Activated CD4-positive, alpha-beta memory T cell treated with anti-CD3 and anti-CD28 coated beads for 36 hours (primary cell): ENCODE measurements at places on chromosomes 6 and 20.

DNA sequence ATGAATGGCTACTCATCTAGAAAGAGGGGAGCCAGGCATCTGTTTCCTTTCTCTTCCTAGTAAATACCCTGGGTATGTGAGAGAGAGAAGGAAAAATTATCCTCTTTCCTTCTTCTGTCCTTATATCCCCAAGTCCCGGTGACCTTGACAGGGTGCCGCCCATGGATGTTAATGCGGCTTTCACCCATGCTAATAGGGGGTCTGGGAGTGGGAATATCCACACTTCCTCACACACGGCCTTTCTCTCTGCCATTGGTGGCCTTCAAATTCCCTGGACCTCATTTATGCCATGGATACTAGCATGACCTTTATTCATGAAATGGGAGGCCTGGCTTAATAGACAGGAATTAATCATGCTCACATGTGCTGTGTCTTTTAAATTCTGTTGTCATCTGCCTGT lies 159.0 kb upstream of the NOX3 start:
- H3K36me3 ChIP-seq, result no peaks in the 10 kb centered on the region
- H3K4me1 ChIP-seq, result no peaks in the 10 kb centered on the region
- no peaks in the 10 kb centered on the region for H3K27me3 ChIP-seq
- H3K27ac ChIP-seq, result no peak overlapping the region
- H3K4me3 ChIP-seq, result no peak overlapping the region
- DNase-seq, result no peak

DNA sequence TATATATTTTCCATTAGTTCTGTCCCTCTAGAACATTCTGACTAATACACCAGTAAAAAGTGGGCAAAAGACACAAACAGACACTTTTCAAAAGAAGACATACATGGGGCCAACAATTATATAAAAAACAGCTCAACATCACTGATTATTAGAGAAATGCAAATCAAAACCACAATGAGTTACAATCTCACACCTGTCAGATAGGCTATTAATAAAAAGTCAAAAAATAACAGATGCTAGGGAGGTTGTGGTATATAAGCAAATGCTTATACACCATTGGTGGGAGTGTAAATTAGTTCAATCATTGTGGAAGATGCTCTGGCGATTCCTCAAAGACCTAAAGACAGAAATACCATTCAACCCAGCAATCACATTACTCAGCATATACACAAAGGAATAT lies 1707.8 kb downstream of the GRIK2 start:
- no peak overlapping the region for H3K4me3 ChIP-seq
- no peaks in the 10 kb centered on the region for H3K4me1 ChIP-seq
- H3K36me3 ChIP-seq, result no peaks in the 10 kb centered on the region
- no peak overlapping the region for H3K27ac ChIP-seq
- no peaks in the 10 kb centered on the region for H3K27me3 ChIP-seq

DNA sequence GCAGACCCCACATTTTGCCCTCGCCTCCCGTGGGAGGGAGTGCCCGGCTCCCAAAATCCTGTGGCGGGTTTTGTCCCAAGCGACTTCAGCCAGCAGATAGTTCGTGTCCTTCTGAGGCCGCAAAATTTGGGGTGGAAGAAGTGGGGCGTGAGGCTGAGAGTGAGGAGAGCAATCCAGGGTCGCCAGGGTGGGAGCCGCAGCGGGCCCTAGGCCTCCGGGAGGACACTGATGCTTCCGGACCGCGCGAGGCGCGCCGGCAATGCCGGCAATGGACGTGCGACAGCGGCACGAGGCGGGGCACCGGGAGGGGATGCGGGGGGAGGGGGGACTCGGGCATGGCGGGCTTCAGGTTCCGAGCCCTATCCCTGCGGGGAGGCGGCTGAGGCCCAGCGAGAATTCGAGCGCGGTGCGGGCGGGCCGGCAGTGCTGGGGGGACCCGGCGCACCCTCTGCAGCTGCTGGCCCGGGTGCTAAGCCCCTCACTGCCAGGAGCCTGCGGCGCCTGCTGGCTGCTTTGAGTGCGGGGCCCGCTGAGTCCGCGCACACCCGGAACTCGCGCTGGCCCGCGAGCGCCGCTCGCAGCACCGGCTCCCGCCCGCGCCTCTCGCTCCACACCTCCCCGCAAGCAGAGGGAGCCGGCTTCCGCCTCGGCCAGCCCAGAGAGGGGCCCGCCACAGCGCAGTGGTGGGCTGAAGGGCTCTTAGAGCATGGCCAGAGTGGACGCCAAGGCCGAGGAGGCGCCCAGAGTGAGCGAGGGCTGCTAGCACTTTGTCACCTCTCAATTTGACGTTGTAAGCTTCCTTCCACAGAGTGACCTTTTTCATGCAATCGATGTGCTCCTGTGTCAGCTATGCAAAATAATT lies 143.8 kb downstream of the LPA start:
- H3K4me1 ChIP-seq, result peaks cover 33% of the 10 kb centered on the region
- DNase-seq, result peak; percentile 58
- H3K4me3 ChIP-seq, result peak overlapping the region; percentile 96
- H3K27ac ChIP-seq, result peak overlapping the region; percentile 87
- H3K27me3 ChIP-seq, result no peaks in the 10 kb centered on the region
- H3K36me3 ChIP-seq, result no peaks in the 10 kb centered on the region

DNA sequence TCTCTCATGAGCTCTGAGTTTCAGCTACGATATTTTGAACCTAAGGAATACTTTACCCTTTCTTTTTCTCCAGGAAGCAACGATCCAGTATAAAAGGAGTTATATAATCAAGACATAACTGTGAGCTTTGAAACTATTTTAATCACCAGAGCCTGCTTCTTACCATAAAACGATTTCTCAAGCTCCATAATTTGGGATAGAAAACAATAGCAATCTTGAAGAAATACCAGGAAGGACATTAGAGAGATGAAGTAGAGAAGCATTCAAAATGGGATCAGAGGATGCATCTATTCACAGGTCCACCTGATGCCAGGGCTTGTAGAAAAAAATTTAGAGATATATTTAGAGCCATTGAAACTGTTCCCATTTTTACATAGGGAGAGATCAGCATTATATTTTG lies 135.9 kb downstream of the FUT9 start:
- no peaks in the 10 kb centered on the region for H3K36me3 ChIP-seq
- peaks cover 3% of the 10 kb centered on the region for H3K4me1 ChIP-seq
- H3K27ac ChIP-seq, result no peak overlapping the region
- no peaks in the 10 kb centered on the region for H3K27me3 ChIP-seq
- DNase-seq, result no peak

DNA sequence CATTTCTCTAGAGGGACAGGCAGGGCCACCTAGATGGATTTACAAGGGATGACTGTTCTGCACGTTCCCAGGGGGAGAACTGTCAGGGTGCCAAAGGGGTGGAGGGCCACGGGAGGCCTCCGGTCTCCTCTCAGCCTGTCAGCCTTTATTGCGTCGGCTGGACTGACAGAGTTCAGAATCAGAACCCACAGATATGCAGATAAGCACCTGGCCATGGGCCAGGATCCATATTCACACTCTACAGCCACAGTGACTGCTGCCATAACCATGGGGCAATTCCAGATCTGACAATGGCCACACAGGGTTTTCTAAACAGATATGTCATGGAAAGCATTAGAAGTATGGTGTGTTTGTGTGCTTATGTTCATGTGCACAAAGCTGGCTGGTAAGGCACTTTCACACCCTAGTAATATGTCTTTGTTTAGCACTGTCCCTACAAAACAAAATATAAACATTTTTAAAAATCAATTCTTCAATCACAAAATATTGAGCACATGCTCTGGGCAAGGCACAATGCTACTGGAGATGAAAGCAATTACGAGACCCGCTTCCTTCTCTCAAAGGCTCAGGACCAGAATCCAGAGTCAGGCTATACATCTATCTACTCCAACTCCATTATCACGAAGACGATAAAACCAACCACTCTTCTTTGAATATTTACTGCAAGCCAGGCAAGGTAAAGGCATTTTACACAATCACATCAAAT lies 29.1 kb downstream of the TRAM2 start:
- H3K4me3 ChIP-seq, result no peak overlapping the region
- no peak overlapping the region for H3K27ac ChIP-seq
- DNase-seq, result no peak
- no peaks in the 10 kb centered on the region for H3K27me3 ChIP-seq
- no peaks in the 10 kb centered on the region for H3K36me3 ChIP-seq

DNA sequence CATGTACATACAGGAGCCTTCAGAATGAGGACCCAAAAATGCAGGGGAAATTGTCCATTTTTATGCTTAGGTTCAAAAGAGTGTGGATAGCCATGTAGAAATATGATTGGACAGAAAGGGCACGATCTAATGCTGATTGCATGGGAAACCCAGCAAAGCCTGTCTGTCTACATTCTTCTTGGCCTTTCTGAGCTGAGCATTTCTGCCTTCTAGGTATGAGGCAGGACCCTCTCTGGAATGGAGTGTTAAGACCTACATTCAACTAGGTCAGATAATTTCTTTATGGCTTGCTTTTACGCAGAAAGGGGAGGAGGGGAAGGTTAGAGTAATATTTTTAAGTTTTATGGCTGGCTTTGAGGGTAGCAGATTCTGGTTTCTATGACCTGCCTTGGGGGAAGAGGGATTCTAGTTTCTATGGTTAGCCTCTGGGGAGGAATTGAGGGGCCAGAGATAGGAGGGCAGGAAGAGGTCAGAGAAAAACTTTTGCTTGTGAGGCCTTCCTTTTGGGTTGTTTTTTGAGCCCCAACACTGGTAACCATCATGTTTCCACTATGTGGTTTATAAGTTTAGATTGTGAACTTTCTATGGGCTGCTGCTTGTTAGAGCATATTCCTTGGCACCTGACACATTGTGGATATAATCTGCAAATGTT lies 63.5 kb downstream of the LYRM2 start:
- no peak for DNase-seq
- H3K4me1 ChIP-seq, result peaks cover 2% of the 10 kb centered on the region
- H3K4me3 ChIP-seq, result no peak overlapping the region
- no peak overlapping the region for H3K27ac ChIP-seq
- H3K27me3 ChIP-seq, result no peaks in the 10 kb centered on the region

DNA sequence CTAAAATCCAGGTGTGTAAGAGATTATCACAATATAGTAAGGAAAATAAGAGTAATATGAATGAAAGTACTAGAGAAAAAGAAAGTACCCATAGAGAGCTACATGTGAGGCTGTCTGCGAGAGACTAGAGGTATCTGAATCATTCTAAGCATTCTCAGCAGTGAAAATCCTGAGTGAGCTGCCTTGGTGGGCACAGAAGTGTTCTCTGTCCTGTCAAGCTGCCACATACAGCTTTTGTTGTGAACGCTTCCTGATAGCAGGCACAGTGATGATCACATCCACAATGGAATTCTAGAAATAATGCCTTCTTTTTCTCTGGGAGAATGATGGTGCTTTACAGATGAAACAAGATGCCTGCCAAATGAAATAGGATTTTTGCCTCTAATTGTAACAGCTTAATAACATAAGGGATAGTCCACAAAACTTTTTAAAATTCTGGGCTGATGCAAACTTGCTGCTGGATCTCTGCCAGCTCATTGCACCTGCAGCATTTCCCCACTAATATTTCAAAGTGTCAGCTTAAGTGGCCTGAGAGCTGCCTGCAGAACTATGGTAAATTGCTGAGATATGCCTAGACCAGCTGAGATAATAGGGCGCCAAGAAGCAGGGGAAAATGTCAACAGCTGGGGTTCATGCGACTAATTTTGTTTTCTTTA lies 620.5 kb downstream of the DOK5 start:
- H3K4me3 ChIP-seq, result no peak overlapping the region
- H3K4me1 ChIP-seq, result no peaks in the 10 kb centered on the region
- H3K27ac ChIP-seq, result no peak overlapping the region

DNA sequence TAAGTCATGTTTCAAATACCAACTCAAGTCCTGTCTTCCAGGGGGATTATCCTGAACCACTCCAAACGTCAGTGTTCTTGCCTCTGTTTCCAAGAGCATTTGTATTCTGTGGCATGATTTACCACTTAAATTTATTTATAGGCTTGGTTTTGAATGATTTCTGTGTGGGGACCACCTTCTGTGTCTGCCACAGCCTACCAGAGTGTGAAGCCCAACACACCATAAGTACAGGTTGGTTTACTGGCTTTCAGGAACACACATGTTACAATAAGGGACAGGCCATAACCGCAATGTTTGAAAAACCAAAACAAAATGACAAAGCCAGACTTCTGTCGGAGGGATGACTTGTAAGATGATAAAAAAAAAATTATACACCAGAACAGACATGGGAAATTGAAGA lies 56.5 kb upstream of the MAP3K7 start:
- H3K27ac ChIP-seq, result no peak overlapping the region
- H3K4me3 ChIP-seq, result no peak overlapping the region
- no peaks in the 10 kb centered on the region for H3K36me3 ChIP-seq
- peaks cover 7% of the 10 kb centered on the region for H3K27me3 ChIP-seq
- no peak for DNase-seq
- H3K4me1 ChIP-seq, result no peaks in the 10 kb centered on the region

DNA sequence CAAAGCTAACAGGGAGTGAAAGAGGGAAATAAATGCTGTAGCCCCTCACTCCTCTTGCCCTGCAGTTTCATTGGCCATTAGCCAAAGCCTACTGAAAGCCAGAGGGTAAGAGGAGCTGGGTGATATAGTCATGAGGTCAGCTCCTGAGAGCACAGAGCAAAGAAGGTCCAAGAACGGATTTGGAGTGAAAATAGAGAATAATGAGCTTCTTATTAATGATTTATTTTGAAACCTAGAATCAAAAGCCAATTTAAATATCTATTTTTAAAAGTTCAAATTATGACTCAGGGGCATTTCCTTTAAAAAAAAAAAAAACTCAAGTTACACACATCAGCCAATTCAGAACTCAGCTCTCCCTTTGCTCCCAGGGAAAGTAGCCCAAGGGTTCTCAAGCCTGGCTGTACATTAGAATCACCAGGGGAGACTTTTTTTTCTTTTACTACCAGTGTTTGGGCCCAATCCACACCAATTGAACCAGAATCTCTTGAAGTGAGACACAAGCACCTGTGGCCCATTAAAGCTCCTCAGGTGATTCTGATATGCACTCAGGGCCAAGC lies 79.1 kb downstream of the SNAP25 start:
- H3K27me3 ChIP-seq, result peaks cover 3% of the 10 kb centered on the region
- H3K27ac ChIP-seq, result no peak overlapping the region
- no peak for DNase-seq
- no peak overlapping the region for H3K4me3 ChIP-seq

DNA sequence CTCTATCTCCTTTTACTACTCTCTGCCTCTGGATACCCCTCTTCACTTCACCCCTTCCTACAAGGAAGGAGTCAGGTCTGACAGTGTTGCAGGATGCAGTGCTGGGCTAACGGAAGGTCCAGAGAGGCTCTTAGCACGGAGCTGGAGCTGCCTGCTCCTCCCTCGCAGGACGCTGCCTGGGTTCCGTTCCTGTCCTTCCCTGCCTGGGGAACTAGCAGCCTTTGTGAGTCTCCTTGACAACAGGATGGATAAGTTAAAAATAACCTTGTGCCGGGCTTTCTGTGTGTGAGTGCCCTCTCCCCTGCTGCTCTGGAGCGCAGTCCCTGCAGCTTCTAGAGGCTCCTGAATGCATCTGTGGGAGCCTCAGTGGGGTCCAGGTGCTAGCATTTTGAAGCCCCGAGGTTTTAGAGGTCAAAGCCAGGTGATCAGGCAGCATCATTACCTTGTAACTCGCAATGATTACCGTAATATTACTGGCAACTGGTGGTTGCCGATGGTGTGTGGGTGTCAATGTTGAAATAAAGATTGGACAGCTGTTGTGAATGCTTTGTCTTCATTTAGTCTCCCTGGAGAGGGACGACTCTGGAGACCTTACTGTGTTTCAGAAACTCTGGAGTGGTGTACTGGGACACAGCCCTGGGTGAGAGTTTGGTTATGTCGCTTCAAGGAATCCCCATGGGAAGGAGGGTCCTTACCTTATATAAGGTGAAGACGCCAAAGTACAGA lies 44.4 kb downstream of the CDS2 start:
- no peak for DNase-seq
- no peaks in the 10 kb centered on the region for H3K27me3 ChIP-seq
- peaks cover 10% of the 10 kb centered on the region for H3K36me3 ChIP-seq
- H3K4me3 ChIP-seq, result no peak overlapping the region
- peaks cover 47% of the 10 kb centered on the region for H3K4me1 ChIP-seq
